ENCODE measurements at places on chromosomes 2 and 18.
A peak's percentile ranks its signal among the peaks of the same experiment; 100 is the strongest.

- H3K27me3 ChIP-seq = no peaks in the 10 kb centered on the region
- H3K4me1 ChIP-seq = no peaks in the 10 kb centered on the region
- DNase-seq = no peak
- no peak overlapping the region for H3K27ac ChIP-seq
Measured at GRCh38 chr18:45702708-45703265, 21.2 kb upstream of the SLC14A1 start.

GRCh38 chr2:122530814-122531213, 775.4 kb downstream of the TSN start:
- no peak overlapping the region for H3K27ac ChIP-seq
- no peaks in the 10 kb centered on the region for H3K27me3 ChIP-seq
- DNase-seq = peak; percentile 16
- H3K4me3 ChIP-seq = no peak overlapping the region
- no peaks in the 10 kb centered on the region for H3K4me1 ChIP-seq

GRCh38 chr2:196066291-196067087, 2.1 kb downstream of the DNAH7 start:
- H3K4me1 ChIP-seq = no peaks in the 10 kb centered on the region
- H3K27ac ChIP-seq = no peak overlapping the region
- H3K27me3 ChIP-seq = no peaks in the 10 kb centered on the region
- H3K4me3 ChIP-seq = no peak overlapping the region
- DNase-seq = peak; percentile 57

- no peak overlapping the region for H3K27ac ChIP-seq
- no peaks in the 10 kb centered on the region for H3K36me3 ChIP-seq
- H3K4me3 ChIP-seq = no peak overlapping the region
- H3K4me1 ChIP-seq = no peaks in the 10 kb centered on the region
Measured at GRCh38 chr18:10320791-10321190, 133.6 kb upstream of the APCDD1 start.

DNA sequence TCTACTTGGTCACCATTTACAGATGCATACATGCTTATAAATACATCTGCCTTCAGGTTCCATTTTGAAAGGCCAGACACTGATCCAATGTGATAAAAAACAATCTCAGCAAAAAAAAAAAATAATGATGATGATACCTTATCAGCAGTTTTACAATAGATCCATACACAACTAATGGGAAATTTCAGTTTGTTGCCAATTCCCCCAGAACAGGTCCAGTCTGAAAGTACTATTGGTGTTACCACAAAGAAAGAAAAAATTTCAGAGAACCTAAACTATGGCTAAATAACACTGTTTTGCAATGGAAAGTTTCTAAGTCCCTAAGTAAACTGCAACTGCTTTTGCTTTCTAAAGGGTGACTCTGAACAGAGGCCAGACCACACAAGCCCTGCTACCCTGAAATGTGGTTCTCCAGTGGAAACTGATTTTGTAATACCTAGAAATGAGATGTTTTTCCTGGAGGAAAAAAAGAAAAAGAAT, 54.1 kb downstream of the LPIN2 start:
- no peak overlapping the region for H3K4me3 ChIP-seq
- DNase-seq = peak; percentile 89
- peaks cover 9% of the 10 kb centered on the region for H3K36me3 ChIP-seq
- no peaks in the 10 kb centered on the region for H3K27me3 ChIP-seq

DNA sequence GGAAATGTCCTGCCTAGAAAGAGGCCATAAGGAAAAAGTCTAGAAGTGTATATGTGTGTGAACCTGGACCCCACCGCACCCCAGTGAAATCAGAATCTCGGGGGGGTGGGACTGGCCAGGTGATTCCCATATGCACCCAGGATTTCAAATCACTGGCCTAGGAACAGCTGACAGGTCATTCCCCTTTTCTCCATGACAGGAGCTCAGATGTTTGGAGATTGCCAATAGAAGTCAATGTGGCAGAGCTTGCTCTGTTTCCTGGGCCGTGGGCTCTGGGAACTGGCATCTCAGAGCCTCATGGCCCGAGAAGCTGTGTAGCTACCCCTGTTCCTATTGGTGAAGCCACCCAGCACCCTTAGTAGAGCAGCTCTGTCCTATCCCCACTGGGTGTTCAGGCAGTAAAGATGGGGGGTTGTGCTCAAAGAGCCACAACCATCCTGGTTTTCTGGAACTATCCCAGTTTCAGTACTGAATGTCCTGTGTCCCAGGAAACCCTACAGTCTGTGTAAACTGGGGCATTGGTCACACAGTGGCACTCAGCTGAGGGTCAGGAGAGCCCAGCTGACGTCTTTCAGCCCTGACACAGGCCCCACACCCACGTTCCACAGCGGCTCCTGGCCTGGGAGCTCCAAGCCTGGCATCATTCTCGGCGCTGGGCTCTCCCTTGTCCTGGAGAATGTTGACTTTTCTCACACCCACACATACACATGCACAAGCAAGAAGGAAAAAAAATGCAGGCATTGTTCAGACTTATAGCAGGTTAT, 18.9 kb downstream of the GNLY start:
- peak; percentile 33 for DNase-seq
- no peaks in the 10 kb centered on the region for H3K36me3 ChIP-seq
- no peaks in the 10 kb centered on the region for H3K4me1 ChIP-seq
- peaks cover 30% of the 10 kb centered on the region for H3K27me3 ChIP-seq
- no peak overlapping the region for H3K27ac ChIP-seq

GRCh38 chr2:143823296-143823695, 694.1 kb downstream of the ARHGAP15 start:
- no peak for DNase-seq
- no peak overlapping the region for H3K27ac ChIP-seq
- no peaks in the 10 kb centered on the region for H3K36me3 ChIP-seq
- H3K4me1 ChIP-seq = no peaks in the 10 kb centered on the region

DNA sequence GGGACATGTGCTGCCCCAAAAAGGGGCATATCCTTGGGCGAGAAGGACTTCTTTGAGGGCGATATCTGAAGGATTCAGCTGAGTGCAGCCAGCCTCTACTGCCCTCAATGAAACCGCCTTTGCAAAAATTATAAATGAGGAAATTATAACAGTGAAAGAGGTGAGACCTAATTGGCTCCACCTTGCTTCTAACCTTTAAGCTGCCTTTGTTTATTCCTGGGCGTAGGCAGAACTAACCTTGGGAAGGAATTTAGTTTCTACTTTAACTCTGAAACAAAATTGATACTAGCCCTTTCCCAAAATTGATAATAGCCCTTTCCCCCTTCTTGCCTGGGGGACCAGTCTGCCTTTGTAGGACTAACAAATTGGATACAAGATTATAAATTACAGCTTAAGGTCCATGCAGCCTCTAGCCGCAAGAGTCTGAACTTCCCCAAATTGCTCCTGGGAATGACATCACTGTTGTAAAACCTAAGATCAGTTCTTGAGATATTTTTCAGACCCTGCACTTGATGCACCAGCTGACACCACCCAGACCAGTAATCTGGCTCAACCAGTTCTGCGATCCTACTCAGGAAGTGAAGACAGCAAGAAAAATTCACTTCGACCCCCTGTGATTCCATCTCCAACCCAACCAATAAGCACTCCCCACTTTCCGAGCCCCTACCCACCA, 36.0 kb upstream of the ASAP2 start:
- H3K4me1 ChIP-seq = peaks cover 11% of the 10 kb centered on the region
- no peak overlapping the region for H3K4me3 ChIP-seq
- peak; percentile 23 for DNase-seq
- no peaks in the 10 kb centered on the region for H3K27me3 ChIP-seq
- no peaks in the 10 kb centered on the region for H3K36me3 ChIP-seq

- no peaks in the 10 kb centered on the region for H3K36me3 ChIP-seq
- H3K27me3 ChIP-seq = no peaks in the 10 kb centered on the region
- H3K27ac ChIP-seq = no peak overlapping the region
- no peak overlapping the region for H3K4me3 ChIP-seq
- peak; percentile 11 for DNase-seq
Measured at GRCh38 chr18:23658285-23658684, 4.4 kb downstream of the ANKRD29 start.

GRCh38 chr2:205198140-205198525, 484.2 kb upstream of the NRP2 start:
- no peak for DNase-seq
- no peaks in the 10 kb centered on the region for H3K4me1 ChIP-seq
- no peaks in the 10 kb centered on the region for H3K36me3 ChIP-seq

DNA sequence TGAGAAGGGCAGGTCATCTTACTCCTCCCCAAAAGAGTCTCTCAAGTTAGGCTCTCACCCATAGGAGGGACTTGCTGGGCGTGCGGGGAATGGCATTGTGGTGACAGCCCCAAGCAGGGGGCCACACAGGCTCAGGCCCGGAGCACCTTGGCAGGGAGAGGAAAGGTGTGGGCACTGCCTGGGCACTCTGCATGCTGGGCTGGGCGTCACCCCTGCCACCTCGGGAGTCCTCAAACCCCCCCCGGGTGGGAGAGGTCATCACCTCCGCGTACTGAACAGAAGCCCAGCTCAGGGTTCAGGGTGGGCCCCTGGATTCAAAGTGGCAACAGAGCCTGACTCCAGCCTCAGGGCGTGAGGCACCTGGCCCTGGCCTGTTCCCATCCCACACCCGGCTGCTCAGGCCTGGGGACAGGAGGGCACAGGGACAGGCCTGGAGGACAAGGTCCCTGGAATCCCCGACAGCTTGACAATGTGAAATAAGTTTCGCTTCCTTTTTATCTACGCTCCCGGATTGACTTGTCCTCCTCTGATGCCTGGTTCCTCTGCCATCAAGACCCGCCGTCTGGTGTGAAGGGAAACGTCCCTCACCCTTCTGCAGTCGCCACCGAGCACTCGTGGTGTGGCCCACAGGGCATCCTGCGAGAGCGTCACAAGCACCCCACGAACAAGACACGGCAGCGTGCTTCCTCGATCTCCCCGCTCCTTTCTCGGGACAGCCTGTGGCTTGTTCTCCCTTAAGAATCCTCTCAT, 97.8 kb downstream of the HDAC4 start:
- peaks cover 42% of the 10 kb centered on the region for H3K4me1 ChIP-seq
- no peaks in the 10 kb centered on the region for H3K27me3 ChIP-seq
- H3K36me3 ChIP-seq = no peaks in the 10 kb centered on the region

DNA sequence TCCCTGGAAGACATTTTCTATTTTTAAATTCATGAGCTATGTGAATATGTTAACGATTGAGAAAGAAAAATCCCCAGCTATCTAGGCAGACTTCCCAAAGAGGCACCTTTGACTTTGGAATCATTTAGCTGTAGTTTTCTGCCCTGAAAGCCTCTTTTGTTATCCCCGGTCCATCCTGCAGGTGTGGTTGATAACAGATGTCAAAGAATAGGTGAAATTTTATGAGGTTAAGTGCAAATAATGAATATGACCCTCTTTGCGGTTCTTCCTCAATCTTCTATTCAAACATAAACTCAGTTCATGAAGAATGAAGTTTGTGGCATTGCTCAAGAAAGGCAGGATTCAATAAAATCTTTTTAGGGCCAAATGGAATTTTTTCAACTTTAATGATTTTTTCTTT, 51.6 kb upstream of the ATP8B1 start:
- no peak overlapping the region for H3K4me3 ChIP-seq
- no peaks in the 10 kb centered on the region for H3K36me3 ChIP-seq
- no peak overlapping the region for H3K27ac ChIP-seq
- H3K4me1 ChIP-seq = no peaks in the 10 kb centered on the region
- DNase-seq = no peak
- no peaks in the 10 kb centered on the region for H3K27me3 ChIP-seq

DNA sequence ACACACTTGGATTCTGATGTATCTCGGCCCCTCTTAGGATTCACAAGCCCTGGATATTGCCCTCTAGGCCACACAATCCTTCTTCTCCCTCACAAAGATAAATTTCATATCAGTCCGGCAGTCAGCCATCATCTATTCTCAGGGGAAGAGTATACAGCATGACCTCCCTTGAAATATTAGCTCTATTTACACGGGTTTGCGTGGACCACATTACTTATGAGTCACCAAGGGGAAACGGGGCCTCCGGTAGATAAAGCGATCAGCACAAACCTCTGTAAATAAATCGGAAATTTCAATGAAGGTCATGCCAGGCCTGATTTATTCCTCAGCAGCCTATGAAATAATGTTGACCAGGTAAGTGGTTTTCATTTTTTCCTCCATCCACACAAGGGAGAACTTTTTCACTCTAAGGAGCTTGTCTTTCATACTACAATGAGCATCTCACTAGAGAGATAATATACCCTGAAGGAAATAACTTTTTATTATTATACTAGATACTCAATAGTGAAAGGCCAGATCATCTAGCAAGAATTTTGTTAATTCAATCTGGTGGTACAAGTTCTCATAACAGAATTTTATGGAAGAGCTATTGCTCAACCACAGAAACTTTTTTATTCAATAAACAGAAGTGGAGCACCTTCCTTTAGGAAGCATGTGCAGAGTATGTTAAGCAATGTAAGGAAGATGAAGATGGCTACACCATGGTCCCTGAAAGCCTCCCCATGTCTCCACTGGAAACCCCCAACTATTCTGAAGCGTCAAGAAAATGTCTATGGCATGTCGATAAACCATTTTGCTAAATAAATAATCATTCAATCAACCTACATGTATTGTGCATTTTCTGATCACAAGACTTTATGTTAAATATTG, 125.2 kb upstream of the PIK3C3 start:
- no peaks in the 10 kb centered on the region for H3K27me3 ChIP-seq
- DNase-seq = peak; percentile 22
- H3K4me1 ChIP-seq = no peaks in the 10 kb centered on the region
- no peaks in the 10 kb centered on the region for H3K36me3 ChIP-seq
- no peak overlapping the region for H3K4me3 ChIP-seq

DNA sequence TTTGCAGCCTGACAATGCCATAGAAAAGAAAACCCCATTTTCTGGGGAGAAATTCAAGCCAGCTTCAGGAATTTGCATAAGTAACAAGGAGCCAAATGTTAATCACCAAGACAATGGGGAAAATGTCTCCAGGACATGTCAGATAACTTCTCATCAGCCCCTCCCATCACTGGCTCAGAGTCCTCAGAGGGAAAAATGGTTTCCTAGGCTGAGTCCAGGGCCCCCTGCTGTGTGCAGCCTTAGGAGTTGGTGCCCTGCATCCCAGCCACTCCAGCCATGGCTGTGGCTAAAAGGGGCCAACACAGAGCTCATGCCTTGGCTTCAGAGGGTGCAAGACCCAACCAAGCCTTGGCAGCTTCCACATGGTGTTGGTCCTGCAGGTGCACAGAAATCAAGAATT, 63.7 kb upstream of the FANCL start:
- DNase-seq = no peak
- H3K4me3 ChIP-seq = no peak overlapping the region
- no peaks in the 10 kb centered on the region for H3K36me3 ChIP-seq
- H3K4me1 ChIP-seq = no peaks in the 10 kb centered on the region

DNA sequence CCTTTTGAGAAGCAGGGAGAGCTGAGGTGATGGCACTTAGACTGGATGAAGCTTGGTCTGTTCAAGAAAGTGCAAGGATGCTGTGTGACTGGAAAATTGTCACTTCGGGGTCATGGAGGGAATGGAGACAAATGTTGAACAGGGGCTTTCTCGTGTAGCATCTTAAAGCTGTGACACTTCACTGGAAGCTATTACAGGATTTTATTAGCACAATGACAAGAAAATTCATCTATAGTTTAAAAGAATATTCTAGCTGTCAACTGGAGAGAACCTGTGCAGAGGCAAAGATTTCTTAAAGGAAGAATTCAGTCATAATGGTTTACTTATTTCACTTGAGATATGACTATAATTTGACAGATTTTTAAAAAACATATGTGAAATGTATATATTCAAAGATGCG, 963.9 kb upstream of the ZEB2 start:
- H3K4me1 ChIP-seq = no peaks in the 10 kb centered on the region
- no peak for DNase-seq
- no peaks in the 10 kb centered on the region for H3K36me3 ChIP-seq
- no peak overlapping the region for H3K27ac ChIP-seq
- H3K27me3 ChIP-seq = no peaks in the 10 kb centered on the region

Measured in mesenchymal stem cell (in vitro differentiated cells and primary cell).